ENCODE measurements at places on chromosomes 12 and 14.

DNA sequence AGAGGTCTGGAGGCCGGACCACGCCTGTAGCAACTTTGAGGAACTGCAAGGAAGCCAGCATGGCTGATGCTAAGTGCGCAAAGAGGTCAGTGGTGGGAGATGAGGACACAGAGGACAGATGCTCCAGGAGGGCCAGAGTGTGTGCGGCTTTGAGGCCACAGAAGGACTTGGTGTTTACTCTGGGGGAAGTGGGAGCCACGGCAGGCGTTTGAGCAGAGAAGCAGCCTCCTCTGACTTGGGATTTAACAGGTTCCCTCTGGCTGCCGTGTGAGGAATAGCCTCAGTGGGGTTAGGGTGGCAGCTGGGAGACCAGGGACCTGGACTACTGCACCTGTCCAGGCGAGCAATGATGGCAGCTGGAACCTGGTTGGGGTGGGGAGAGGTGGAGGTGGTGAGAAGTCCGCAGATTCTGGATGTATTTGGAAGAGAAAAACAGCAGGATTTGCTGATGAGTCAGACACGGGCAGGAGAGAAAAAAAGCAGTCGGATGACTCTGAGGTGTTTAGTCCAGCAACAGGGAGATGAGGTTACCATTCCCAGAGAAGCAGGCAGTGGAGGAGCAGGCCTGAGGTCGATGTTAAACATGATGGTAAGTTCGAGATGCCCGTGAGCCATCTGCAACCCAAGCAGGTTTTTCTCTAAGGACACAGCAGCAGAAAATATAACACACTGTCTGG, 143.5 kb downstream of the SCARB1 start:
- no peak for DNase-seq

GRCh38 chr14:64910847-64911495, 3.3 kb upstream of the CHURC1 start:
- DNase-seq, result no peak

DNA sequence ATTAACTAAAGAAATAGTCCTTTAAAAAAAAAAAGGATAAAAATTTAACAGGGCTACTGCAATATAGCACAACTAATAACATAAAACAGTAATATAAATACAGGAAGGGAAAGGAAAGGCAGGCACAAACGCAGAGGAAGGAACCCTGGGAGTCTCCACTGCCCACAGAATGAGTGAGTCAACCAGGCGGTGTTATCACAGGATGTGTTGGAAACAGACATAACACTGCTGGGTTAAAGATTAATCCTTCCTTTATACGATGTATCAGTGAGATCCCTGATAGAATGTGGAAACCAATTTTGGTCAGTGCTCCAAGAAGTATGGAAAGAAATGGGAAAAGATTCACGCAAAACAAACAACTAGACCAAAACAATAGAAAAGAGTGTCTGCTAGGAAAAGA, 47.9 kb downstream of the FGD6 start:
- no peak for DNase-seq

- DNase-seq, result no peak
Measured at GRCh38 chr14:56413721-56414120, 165.9 kb upstream of the TMEM260 start.

GRCh38 chr14:55562135-55562534, 17.9 kb upstream of the KTN1 start:
- DNase-seq, result no peak

- no peak for DNase-seq
Measured at GRCh38 chr12:13368431-13368830, 171.9 kb downstream of the EMP1 start.

DNA sequence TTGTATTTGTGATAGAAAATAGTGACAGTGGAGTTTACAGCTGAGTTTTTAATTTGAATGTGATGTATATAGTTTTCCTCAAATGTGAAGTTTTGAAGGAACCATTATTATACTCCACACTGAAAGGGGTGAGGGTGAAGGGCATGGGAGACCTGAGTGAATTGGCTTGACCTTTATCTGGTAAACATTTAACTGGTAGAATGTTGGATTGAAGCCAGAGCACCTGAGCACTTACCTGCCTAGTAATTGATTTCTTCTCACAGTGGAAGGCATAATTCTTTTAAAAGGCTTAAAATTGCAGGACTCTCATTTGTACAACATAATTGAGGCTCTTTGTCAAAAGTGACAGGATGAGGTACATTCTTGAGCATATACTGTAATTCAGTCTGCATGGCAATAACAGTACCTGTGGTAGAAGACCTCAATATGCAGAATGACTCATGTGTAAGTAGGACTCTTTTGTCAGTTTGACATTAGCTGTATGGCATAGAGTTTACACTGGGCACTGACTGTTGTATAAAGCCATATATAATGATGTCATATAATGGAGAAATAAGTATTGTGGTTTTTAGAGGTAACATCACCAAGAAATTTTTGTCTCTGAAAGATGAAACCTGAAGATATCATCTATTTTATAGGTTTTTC, 309.6 kb downstream of the TMTC2 start:
- no peak for DNase-seq

GRCh38 chr12:113896194-113896593, 69.9 kb downstream of the RBM19 start:
- no peak for DNase-seq

GRCh38 chr14:91858536-91859275, 8.6 kb downstream of the TC2N start:
- no peak for DNase-seq

GRCh38 chr12:73815072-73815645, 722.5 kb upstream of the ATXN7L3B start:
- no peak for DNase-seq

- no peak for DNase-seq
Measured at GRCh38 chr12:104312202-104312601, 8.7 kb downstream of the EID3 start.
